ENCODE measurements at places on chromosomes 12 and 14.

DNA sequence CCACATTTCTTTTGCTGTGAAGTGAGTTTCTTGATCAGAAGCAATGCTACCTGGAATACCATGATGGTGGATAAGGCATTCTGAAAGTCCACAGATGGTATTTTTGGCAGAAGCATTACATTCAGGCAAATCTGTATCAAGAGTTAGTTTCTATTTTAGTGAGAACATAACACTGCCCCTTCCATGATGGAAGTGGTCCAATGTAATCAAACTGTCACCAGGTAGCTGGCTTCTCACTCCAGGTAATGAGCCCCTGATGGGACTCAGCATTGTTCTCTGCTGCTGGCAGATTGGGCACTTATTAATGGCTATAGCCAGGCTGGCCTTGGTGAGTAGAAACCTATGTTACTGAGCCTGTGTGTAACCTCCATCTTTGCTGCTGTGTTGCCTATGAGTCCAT is 80.7 kb downstream of the KCNA5 start:
- peak; percentile 93 for DNase-seq

DNA sequence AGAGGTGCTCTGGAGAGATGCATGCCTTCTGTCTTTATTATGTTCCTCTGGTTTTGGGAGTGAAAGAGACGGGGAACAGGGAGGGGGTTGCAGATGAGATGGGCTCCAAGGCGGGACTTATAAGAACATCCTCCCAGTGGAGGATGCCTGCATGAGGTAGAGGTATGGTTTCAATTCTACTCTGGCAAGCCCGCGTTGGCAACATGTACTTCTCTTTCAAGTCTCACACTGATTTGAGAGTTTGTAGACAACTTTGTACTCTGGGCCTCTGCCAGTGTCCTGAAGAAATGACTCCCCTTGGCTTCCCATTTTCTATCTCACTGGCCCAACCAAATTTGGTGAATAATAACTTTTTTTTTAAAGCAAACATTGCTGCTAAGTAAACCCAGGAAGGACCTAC is 121.3 kb downstream of the C12orf75 start:
- DNase-seq = no peak

- DNase-seq = peak; percentile 60
These were observed 429.4 kb downstream of the DIO2 start for GRCh38 chr14:79781882-79782281.

GRCh38 chr12:31818623-31819268 is 89.9 kb upstream of the AMN1 start:
- no peak for DNase-seq

- no peak for DNase-seq
These were observed 37.6 kb downstream of the ACADS start for GRCh38 chr12:120763250-120763649.

DNA sequence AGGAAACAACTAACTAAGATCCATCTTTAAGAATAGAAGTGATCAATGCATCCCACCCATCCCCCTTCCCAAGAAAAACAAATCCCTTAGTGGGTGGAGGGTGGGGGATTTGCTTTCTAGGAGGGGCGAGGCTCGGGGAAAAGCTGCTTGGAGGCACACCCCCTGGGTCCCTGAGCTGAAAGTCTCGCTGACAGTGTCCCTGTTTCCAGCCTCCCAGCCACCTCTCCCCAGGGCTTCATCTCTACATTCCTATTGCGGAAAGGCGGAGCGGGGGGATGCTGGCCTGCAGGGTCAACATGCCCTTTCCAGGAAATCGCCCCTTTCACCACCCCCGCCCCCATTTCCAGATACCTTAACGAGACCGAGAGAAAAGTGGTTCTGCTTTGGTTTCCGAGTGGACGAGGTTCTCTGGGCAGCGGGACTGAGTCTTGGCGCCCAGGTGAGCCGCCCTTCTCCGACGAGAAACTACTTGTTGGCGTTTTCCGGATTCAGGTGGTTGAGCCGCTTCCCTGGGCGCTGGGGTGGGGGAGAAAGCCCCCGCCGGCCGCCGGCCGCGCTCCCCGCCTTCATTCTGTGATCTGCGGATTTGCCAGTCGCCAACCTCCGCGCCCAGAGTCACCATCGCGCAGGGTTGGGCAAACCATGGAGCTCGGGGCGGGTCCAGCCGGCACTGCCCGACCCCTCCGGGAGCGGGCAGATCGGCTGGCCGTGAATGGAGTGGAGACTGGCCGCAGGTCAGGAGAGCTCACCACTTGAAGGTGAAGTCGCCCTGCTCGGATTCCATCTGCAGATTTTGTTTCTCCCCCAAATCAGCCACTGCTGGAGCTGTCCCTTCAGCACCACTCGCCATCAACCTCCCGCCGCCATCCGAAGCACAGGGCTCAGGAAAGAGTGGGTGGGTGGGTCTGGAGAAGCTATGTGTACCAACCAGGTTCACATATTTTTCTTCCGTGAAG is 505 bp downstream of the KCNC2 start:
- no peak for DNase-seq

DNA sequence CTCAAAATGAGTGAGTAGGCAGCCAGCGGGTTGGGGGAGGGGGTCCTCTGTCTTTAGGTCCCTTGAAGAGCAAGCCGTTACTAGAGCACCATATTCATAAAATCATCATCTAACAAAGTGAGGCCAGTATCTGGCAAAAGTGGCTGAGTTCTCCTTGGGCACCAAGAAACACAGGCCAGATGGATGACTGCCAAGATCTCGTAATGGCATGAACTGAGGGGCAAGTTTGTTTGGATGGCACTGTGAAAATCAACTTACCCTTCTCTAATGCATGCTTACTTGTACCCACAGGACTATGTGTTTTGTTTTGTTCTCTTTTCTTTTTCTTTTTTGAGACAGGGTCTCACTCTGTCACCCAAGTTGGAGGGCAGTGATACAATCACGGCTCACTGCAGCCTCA is 41.6 kb downstream of the GNPTAB start:
- DNase-seq = peak; percentile 29

DNA sequence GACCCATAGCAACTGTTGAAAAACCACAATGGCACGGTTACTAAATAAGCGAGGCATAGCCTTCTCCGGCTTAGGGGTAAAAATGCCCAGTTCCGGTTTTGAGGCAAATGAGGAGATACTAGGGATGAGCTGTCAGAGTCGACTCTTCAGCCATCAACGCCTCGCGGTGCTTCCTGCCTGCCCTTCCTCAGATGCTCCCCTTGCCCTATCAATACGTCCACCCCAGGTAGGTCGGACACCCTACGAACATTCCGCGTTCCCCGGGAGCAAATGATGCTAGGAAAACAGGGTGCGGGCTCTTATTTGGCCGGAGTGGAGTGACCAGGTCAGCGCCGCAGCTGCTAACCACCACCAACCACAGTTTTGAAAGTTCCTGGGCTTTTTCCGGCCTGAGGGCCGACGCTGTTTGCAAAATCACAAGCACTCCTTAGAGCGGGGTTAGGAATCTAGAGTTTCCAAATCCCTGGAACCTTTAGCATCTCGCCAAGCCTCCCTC is 1.2 kb downstream of the SRSF9 start:
- DNase-seq = peak; percentile 28

DNA sequence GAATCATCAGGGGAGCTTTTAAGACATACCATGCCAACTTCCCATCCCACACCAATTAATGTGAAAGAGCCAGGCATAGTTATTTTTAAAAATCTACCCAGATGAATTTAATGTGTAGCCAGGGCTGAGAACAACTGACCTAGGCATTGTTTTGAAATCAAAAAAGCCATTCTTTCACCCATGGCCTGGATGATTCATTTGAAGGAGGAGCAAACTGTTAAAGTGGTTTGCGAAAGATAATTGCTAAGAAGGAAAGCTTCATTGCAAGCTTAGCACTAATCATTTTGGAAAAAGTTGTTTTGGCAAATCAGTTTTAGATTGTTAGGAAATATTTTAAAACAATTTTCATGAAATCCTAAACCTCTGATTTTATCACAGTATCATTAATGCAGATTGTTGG is 2.1 kb upstream of the GTSF1 start:
- no peak for DNase-seq

DNA sequence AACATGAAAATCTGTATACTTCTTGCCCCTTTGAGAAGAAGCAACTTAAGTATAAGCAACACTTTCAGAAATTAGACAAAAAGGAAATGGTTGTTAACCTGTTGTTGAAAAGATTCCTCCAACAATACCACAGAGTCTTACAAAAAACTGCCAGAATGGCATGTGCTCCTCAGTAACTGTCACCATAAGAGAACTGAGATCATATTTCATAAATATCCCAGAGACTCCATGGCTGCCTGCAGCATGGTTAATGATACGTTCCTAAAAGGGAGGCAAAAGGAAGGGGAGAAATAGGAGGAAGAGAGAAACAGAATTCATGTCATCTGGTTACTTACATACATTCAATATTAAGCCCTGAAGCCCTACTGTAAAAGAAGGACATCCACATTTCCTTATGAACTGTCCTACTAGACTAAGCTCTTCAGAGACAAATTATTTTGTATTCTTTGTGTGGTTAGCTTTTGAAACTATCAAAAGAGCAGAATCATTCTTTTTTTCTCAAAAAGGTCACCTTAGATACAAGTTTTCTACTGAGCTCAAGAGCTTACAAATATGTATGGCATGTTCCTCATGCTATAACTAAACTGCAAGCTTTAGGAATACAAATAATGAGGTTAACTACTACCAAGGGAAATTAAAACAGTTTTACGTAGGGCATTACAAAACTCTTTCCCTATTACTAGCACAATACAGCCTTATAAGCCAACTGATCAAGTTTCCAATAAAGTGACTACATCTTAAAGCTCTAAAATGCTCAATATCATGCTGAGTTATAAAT is 37.8 kb downstream of the ERGIC2 start:
- DNase-seq = no peak

DNA sequence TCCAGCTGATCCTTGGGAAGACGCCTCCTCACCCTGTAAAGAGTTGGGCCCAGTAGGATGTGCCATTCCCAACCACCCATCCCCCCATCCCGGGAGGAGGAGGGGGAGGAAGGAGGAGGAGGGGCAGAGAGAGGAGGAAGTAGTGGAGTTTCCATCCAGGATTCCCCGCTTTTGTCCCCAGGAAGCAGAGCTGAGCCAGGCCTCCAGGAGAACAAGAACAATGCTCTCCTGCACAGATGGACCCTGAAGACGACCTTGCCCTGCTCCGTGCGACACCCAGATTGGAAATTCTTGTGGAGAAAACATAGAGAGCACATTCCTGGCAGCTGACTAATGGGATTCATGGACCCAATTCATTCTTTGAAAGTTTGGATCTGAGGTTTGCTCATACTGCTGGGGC is 132.3 kb upstream of the CRY1 start:
- no peak for DNase-seq

DNA sequence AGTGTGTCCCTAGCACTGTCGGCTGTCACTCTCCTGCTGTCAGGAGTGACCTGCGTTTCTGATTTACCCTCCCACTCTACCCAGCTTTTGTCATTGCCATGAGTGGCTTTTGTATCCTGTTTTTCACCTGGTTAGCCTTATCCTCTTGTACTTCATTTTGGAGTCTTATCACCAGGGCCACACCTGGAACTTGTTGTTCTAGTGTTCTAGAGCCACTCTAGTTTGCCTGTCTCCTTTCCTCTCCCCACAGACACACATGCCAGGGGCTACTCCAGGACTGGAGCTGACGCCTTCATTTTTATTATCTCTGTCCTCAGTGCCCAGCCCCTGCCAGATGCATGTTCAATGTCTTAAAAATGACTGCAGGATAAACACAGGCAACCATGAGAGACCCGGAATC is 34.2 kb downstream of the ZC3H14 start:
- no peak for DNase-seq

DNA sequence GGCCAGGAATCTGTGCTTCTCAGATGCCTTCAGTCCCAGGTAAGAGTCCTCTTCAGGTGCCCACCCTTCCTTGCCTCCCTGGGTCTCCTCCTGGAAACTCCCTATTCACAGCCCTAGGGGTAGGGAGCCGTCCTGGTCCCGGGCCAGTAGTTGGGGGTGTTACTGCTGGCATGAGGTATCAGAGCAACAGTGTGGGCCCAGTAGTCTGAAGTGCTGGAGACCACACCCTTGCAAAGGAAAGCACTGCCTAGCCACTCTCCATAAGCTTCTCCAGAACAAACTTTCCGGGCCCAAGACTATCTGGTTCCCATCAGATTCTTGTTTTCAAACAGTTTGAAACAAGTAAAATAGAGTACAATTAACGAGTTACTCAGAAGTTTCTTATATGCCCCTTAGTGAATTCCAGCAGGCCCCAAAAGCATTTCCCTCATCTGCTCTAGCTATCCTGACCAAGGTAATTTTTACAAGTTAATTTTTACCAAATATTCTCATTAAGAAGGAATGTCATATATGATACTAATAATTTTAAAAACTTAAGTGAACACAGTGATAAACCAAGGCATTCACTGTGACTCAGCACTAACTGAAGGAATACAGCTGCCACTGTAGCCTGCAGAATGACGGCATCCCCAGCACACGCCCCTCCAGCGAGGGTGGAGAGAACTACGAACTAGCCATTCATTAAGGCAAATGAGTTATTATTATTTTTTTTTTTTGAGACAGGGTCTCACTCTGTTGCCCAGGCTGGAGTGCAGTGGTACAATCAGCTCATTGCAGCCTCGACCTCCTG is 49.4 kb downstream of the MOK start:
- DNase-seq = no peak

DNA sequence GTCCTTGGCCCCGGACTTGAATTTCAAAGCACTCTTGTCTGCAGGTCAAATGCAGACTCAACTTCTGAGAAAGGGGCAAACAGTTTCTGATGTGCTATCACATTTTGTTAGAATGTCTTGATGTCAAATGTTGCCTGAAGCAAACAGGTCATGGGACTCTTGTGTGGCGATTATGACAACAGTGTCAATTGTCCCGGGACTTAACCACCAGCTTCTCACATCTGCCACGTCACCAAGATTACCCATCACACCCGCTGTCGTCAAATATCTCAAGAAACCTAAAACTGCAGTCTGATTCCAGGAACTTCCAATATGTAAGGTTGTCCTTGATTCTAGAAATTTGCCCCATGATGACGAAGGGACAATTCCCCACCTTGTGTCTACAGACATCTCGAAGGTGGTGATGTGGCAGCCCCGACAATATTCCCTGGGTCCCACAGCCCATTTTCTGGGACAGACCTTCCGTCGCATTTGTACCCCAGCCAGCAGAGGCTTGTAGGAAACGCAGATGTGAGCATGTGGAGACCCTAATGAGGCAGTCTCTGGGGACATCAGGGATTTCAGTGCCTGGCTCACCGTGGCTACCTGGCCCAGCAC is 21.3 kb downstream of the LRTM2 start:
- no peak for DNase-seq

- no peak for DNase-seq
These were observed 388.9 kb downstream of the SOX5 start for GRCh38 chr12:23560611-23561010.
